ENCODE measurements at places on chromosomes 12 and 14.

- no peak for DNase-seq
Measured at GRCh38 chr12:13046964-13047363, 2.8 kb downstream of the FAM234B start.

DNA sequence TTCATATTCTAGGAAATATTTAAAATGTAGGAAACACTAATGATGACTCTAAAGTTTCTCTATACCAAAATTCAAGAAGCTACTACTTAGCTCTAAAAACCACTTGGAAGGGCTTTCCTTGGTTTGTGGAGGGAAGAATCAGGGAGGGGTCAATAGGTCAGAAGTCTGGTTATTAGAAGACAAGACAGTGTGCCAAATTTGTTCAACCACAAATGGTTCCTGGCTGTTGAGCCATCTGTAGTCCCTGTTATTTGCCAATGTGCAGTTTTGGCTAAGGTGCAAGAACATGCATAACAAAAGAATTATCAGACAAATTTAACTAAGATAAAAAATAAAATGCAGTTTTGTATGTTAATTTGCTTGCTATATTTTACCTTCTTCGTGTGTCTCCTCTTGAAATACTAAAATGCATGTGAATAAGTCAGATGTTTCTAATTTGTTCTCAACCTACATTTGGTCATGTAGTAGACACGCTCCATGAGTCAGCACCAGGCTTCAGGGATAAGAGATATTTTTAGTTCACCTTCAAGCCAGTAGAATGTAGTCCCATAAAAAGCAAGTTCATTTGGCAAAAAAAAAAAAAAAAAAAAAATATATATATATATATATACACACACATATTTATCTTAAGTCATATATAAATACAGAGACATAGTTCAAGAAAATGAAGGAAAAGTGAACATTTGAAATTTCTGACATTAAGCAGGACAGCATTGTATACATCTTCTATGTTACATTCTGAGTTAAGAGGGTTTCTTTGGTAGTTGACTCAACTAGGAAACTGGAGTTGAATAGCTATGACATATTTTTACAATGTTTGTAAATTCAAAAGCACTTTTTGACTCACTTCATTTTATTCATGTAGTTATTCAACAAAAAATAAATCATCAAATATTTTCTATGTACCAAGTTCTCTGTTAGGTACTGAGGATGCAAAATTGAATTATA, 123.3 kb downstream of the KCNC2 start:
- DNase-seq = no peak

DNA sequence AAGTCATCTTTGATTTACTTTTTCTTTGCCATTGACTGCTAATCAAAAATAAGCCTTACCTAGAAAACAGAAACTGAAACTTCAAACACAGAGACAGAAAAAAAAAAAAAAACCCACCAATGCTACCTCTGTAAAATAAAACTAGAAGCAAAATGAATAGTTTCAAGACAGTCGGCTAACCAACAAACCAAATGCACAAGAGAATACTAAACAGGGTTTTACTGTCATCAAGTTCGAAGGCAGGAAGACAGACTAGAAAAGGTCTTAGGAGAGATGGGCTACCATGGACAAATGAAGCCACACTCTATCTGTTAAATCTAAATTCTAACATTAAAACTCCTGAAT, 59.5 kb downstream of the SEL1L start:
- no peak for DNase-seq

- no peak for DNase-seq
Measured at GRCh38 chr12:51971679-51972421, 20.4 kb downstream of the ACVR1B start.

DNA sequence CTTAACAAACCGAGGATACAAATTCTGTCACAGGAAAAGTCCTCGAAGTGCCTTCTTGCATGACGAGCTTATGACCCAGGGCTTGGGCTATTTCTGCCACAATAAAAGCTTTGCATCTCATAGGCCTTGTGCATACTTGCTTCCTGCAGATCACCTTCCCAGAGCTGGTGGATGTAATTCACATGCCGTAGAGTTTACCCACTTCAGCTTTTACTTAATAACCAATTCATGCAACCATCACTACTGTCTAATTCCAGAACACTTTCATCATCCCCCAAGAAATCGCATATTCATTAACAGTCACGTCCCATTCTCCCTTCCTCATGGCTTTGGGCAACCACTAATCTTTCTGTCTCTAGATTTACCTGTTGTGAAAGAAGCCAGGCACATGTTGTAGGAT, 9.0 kb upstream of the BDKRB1 start:
- DNase-seq = no peak

DNA sequence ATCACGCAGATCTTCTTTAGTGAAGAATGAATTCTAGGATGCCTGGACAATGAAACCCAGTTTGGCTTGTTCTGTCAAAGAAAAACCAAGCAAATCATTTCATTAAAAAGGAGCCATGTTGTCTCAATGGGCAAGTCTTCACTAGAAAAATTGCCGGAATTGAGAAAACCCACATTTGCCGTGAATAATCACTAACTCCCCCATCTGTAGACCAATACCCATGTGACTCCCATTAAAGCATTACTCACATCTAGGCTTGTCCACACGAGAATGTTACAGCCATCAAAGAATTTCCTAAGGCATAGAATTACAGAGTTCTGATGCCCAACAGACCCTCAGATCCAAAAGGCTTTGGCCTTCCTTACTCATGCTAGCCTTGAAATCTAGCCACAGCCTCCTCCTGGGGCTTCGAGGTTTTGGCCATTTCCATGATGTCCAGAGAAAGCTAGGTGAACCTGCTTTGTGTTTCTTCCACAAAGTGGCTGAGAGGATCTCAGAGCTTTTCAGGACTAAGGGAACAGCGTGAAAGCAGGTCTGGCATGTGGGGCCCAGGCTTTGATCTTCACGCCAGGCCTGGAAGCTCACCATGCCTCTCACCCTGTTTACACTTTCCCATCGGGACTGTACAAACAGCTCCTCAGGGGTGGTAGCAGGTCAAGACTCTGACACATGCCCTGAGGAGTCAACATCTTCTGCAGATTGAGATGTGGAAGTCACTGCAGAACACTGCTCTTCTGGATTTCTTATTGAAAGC, 12.1 kb downstream of the SLC7A8 start:
- no peak for DNase-seq

DNA sequence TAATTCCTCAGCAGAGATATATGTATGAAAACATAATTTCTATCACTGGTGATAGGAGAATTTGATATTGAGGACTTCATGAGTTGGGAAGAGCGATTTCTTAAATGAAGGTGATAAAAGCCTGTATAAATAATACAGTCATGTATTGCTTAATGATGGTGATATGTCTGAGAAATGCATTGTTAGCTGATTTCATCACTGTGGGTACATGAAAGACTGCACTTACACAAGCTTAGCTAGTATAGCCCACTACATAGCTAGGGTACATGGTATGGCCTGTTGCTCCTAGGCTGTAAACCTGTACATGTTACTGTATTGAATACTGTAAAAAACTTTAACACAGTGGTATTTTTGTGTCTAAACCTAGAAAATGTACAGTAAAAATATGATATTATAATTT, 63.4 kb downstream of the ANO4 start:
- DNase-seq = no peak

DNA sequence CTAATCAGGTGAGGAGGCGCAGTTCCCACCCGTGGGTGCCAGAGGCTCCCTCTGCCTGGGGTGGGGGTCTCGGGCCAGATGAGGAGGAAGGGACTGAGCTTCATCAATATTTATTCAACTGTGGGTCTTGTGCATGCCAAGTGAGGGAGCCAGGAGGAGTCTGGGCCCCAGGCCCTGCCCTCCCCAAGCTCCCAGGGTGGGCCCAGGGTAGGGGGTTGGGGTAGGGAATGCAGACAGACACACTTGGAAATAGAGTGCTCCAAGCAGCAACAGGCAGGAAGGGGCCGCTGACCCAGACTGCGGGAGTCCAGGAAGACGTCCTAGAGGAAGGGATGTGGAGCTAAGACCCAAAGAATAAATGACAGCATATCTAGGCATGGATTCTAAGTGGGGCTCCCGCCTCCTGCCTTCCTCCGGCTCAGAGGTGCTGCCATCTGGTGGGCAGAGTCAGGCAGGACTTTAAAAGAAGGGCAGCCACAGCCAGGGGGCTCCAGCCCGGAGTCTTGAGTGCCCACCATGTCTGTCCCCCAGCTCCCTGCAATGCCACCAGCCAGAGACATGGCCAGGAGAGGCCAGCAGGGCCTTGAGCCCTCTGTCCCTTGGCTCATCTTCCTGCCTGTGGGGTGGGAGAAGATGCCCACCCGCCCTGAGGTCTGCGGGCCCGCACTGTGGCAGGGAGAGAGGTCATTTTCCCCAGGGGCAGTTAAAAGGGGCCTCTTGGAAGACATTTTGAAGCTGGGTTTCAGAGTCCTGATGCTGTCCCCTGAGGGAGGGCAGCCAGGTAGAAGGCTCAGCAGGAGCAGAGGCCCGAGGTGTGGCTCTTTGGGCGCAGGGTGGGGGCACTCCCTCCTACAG, 70.1 kb downstream of the PHETA1 start:
- DNase-seq = no peak

GRCh38 chr12:56040963-56041551, 661 bp upstream of the RPS26 start:
- no peak for DNase-seq
